ENCODE measurements at places on chromosomes 5 and 9.

DNA sequence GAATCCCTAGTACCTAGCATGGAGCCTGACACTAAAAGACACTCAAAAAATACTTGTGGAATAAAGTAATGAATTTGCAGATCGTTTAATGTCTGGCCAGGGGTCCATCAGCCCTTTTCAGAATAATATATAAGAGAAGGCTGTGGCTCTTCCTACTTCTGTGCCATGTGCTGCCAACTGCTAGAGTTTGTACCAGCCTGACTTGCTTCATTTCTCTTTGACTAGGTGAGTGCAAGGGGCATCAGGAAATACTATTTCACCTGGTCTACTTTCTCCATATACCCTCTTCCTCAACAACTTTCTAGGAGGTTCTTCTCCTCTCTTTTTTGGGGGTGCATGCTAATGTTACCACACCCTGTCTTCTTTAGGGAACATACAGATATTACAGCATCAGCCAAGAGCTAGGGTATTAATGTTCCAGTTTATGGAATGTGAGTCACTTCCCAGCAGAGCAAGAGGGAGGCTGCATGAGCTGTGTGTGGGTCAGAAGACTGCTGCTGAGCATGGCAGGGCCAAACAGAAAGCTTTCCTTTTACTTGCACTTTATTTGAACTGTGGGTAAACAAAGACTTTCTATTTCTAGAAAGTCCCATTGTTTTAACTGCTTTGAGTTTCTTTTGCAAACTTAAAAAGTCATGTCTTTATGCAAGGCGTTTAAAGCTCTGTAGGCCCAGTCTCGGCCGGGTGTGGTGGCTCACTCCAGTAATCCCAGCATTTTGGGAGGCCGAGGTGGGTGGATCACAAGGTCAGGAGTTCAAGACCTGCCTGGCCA is 158.9 kb downstream of the ADAMTSL1 start:
- peak; percentile 51 for DNase-seq

- no peak for DNase-seq
Measured at GRCh38 chr9:35103660-35104191, 795 bp upstream of the STOML2 start.

- no peak for DNase-seq
Measured at GRCh38 chr5:141646026-141646425, 5.2 kb downstream of the FCHSD1 start.

DNA sequence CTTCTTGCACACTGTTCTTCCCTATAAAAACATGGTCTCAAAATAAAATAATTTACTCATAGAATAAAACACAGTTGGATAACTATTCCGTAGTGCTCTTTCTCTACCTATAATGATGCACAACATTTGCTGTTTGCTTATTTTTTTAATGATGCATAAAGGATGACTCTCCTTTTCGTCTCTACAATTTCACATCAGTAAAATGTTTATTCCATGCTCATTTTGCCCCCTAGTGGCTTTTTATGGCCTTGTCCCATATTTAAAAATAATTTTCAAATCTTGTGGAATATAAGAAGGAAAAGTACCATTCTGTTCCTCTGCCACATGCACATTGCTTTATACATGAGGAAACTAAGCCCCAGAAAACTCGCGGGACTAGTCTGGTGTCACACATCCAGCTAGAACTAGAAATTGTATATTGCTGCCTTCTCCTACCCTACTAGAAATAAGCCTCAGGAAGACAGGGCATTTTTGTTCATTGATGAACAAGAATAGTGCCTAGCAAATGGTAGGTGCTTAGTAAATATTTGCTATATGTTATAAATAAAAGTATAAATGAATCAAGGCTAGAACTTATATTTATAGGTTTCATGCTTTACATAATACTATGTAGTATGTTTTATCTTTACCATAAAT is 12.7 kb downstream of the KCTD16 start:
- DNase-seq: no peak

DNA sequence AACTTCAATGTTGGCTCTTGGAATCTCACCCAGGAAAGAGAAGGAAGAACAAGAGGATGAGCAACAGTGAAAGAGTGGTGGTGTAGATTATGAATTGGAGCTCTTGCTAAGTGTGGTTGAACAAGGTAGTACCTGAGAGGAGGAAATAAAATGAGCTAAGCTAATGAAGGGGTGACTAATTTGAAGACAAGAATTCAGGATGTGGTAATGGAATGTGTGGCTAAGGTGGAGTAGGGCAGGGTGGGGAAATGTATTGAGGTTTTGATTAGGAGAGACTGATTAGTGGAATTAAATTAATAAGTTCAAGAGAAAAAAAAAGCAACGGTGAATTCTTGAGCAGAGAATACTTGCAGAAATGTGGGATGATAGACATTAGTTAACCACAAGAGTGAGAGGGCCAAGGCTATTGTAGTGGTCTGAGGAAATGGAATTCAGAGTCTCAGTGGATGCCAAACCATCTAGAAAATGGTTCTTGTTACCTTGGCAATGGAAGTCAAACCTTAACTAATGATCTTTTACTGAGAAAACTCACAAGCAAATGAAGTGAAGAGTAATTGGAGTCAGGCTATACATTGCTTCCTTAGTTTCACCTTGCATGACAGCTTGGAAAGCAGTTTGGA is 648.3 kb upstream of the ZNF608 start:
- DNase-seq: no peak

- DNase-seq: no peak
Measured at GRCh38 chr9:129259375-129259774, 81.3 kb upstream of the IER5L start.

- no peak for DNase-seq
Measured at GRCh38 chr9:129105857-129106694, 4.5 kb downstream of the CRAT start.

- no peak for DNase-seq
Measured at GRCh38 chr5:9363449-9363848, 182.4 kb downstream of the SEMA5A start.

DNA sequence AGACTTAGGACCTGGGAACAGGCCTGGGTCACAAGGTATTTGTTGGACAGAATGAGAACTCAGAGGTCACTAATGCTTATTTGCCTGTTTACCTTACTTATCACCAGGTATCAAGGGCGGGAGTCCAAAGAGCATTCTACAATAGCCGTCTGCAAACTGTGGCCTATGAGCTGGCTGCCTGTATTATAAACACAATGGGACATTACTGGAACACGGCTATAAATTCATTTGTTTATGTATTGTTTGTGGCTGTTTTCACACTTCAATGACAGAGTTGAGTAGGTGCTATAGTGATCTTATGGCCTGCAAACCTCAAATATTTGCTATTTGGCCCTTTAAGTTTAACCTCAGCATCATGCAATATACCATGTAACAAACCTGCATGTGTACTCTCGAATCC is 76.6 kb upstream of the ASTN2 start:
- no peak for DNase-seq

DNA sequence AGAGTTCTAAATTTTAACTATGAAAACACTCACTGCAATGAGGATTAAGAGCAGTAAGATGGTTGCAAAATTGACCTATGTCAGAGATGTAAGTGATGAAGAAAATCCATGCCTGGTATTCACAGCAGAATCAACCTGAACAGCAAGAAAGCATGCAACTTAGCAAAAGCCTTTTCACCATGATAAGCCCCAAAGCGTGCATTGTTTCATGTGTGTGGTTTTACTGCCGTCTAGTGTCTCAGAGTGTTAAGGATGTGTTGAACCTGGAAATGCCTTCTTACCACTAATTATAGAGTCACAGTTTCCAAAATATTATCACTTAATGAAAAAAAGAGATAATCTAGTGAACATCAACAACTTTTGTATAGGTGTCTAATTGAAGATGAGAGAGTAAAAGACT is 415.2 kb upstream of the TRPC7 start:
- no peak for DNase-seq

DNA sequence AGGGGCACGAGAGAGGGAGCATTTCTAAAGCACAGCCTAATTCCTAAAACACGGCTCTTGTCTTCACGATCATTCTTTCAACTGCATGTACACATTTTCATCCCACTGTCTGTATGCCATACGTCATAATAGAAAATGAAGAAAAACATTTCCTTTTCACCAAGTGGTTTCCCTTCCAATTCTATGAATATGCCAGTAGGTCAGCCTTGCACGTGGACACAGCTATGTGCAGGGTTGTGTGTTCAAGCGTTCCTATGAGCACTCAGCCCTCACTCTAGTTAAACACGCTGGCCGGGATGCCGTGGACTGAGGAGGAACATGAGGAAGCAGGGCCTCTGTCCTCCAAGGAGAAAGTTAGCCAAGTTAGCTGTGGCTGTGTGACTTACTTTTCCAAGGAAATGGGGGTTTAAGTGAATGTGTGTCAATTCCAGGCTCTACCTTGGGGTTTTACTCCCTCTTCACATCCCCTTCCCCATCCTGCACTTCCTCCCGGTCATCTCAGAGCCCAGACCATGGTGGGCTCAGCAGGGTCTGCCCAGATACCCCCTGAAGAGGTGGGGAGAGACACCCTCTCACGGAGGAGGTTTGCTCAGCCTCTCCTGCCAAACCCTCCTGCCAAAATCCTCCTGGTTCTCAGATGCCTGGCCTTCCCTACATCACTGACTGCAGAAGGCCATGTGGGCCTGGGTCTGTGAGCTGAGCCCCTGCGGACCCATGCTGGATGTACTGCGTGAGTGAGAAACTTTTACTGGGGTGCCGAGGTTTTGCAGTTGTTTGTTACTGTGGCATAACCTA is 230.6 kb downstream of the FSTL4 start:
- DNase-seq: no peak

- peak; percentile 96 for DNase-seq
Measured at GRCh38 chr5:2757563-2758351, 6.3 kb upstream of the IRX2 start.

- no peak for DNase-seq
Measured at GRCh38 chr5:54520940-54521339, 3.4 kb downstream of the SNX18 start.

DNA sequence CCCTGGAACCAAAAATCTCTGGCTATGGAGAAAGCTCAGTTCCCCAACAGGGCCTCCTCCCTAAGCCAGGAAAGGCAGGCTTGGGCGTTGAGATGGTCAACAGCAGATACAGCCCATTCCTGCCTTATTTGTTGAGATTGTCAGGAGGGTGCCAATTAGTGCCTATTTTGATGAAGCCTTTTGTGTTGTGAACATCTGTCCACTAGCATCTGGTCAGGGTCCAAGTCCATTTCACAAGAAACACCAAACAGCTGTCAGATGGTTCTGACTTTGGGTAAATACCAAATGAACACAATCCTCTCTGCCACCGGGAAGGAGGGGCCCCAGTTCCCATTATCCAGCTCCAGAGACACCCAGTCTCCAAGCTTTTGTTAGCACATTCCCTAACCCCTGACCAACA is 19.9 kb downstream of the SEMA6A start:
- DNase-seq: no peak

DNA sequence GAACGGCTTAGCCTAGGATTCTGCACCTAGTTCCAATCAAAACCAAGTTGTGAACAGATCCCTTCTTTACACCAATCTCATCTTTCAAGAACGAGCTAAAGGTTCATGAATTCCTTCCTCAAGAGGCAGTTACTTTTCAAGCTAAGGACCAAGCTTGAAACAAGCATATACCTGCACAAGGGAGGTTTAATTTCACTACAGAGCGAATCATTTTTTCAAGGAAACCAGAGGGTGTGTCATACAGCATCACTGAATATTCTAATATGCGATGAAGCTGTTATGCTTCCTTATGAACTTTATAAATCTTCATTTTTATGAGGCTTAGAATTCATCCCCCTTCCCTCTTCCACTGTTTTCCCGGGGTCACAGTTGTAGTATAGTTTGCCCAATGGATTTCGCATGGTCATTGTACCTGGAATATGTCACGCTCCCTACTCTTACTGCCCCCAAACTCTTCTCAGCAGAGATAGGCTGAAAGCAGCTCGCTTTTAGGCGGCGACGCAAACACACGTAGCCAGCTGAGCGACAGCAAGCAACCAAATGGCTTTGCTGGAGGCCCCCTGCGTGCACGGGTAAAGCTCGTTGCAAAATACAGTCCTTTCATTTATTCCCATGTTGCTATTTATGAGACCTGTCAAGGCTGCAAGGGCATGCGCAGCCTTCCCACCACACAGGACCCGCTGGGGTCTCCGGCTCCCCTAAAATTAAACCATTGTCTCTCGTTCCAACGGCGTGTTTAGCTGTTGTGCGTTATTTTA is 832 bp downstream of the LMBRD2 start:
- no peak for DNase-seq

- no peak for DNase-seq
Measured at GRCh38 chr5:20522905-20523482, 535.0 kb upstream of the CDH18 start.

DNA sequence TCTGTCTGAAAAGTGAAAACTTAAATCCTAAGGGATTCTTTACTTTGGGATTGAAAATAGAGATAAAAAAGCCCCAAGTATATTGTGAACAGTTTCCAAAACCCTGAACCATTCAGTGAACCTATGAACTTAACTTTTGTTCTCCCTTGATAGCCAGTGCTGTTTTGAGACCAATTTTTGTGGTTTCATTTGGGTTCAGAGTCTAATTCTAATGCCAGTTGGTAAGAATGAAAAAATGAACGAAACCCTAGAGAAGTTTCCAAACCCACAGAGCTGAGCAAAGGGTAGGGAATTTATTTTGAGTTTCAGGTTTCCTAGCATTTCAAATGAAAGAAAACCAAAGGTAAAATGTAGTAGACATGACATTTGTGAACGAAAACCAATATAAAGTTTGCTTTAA is 1366.8 kb downstream of the EFNA5 start:
- DNase-seq: no peak

GRCh38 chr5:95235439-95235982 is 49.4 kb downstream of the MCTP1 start:
- no peak for DNase-seq

GRCh38 chr5:2917524-2917923 is 166.0 kb upstream of the IRX2 start:
- DNase-seq: no peak

DNA sequence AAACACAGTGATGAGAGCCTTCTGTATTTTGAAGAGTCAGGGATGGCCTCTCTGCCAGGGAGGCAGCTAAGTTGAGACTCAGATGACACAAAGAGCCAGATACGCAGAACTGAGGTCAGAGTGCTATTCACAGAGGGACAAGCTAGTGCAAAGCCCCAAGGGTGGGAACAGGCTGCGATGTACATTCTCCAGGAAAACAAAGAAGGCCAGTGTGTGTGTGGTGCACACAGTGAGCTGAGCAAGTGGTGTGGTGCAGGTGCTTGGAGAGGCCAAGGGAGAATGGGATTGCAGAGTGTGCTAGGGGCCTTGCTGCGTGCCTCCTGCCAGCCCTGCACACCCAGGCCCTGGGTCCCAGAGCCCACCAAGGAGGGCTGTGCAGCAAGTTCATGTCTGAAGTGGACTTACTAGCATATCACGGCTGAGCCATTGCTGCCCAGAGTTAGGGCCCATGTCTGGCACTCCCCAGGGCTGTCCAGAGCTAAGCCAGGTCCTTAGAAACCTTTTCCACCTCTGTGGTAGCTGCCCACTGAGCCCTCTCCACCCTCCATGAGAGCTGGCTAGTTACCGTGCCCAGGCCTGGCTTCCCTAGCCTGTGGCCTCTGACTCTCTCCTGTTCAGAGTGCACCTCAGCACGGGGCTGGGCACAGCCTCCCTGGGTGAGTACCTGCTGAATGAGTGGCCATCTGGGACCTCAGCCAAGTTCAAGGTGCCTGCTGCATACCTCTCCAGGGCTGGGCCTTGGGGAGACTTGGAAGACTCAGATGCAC is 9.3 kb downstream of the SLC25A48 start:
- DNase-seq: no peak

GRCh38 chr5:165258197-165258771 is 1752.9 kb downstream of the MAT2B start:
- DNase-seq: no peak

Data from BJ (cell line).